ENCODE measurements at places on chromosomes 7 and 10. TPM values are rescaled to one million over a fixed set of nuclear protein-coding genes. Genes with fewer than 3 reads are reported as not detected.

The PDE1C gene
- total RNA-seq: not detected

The PDCD4 gene
- 141 TPM for total RNA-seq

The OPALIN gene
- not detected for total RNA-seq

DNA sequence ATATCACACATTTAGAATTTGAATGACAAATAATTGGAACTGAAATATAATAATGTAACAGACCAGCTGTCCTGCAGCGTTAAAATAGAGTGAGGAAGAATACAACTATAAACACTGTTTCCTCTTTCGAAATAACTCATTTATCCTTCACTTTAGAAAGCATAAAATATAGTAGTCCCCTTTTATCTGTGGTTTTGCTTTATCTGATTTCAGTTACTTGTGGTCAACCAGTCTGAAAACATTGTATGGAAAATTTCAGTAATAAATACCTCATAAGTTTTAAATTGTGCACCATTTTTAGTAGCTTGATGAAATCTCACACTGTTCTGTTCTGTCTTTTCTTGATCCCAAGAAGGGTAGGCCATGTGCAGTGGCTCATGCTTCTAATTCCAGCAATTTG, 31.7 kb downstream of the POLR1F start:
- no peak for DNase-seq

DNA sequence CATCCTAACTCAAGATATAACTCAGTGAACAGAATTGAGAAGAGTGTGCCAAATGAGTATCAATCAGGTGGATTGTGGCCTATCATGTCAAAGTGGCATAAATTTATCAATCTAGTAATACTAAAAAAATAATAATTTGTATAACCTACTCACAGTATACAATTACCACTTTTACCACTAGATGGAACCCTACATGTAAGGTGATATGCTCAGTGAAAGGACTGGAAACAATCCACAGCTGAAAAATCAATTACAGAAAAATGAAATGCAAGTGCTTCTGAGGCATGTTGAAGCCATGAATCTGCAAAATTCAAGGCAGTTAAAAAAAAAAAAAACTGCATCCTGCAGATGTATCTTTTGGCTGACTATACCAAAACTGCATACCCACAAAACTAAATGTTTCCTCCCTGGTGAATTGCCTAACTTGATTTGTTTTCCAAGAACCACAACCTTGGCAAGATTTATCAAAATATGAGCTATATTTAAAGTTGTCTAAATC, 13.9 kb downstream of the ARHGAP19 start:
- no peak for DNase-seq

DNA sequence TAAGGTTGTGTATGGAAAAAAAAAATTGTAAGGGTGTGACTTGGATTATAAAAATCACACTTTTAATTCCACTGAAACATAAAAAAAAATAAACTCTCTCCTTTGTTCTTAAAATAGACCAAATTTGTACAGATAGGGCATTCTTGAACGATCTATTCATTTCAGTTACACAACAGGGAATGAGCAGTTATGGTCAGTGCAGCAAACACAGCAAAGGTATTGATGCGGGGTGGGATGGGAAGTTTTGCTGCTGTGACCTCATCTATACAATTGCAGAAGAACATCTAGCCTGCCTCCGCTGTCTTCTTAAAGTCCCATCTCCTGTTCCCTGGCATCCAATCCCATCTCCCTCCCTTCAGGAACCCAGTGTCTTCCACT, 580.2 kb downstream of the SUGCT start:
- DNase-seq: no peak
